HT1080 (cell line): ENCODE measurements at places on chromosomes 6 and 20.
A peak's percentile ranks its signal among the peaks of the same experiment; 100 is the strongest.

DNA sequence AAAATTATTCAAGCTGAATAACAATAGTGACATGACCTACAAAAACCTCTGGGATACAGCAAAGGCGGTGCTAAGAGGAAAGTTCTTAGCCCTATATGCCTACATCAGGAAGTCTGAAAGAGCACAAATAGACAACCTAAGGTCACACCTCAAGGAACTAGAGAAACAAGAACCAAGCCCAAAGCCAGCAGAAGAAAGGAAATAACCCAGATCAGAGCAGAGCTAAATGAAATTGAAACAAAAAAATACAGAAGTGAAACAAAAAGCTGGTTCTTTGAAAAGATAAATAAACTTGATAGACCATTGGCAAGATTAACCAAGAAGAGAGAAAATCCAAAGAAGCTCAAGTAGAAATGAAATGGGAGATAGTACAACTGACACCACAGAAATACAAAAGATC, 47.6 kb upstream of the NOTCH4 start:
- DNase-seq: no peak

- peak; percentile 57 for DNase-seq
These were observed 125.8 kb downstream of the MCHR2 start for GRCh38 chr6:99868074-99868702.

- DNase-seq: no peak
These were observed 257.3 kb downstream of the ATXN1 start for GRCh38 chr6:16503970-16504415.

DNA sequence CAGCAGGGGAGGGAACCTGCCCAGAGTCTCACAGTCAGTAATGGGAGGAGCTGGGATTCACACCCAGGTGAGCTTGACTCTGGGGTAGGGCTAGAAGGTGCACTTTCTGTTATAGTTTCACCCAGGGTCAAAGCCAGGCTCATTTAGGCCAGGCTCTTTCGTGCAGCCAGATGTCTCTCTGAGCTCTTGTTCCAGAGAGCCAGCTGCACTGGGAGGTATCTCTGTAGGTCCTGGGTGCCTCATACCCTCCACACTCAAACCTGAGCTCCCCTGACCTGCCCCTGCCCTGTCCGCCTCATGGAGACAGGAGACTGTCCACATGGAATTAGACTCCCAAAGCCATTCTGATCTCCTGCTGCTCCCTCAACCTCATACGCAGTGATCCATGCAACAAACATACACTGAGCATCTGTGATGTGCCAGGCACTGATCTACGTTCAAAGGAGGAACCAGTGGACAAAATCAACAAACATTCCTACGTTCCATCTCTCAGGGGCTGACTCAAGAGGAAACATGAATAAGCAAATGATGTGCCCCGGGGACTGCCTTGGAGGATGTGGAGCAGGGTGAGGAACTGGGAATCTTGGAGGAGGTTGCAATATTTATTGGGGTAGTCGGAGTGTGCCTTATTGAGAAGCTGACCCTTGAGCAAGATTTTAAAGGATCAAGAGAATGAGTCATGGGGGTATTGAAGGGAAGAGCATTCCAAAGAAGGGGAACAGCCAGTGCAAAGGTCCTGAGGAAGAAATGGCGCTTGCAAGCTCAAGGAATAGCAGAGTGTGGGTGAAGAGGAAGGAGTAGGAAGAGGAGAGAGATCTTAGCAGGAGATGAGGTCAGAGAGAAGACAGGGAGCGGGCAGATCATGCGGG, 71.3 kb upstream of the TOX2 start:
- peak; percentile 94 for DNase-seq

GRCh38 chr6:26545627-26546026, 7.5 kb downstream of the HMGN4 start:
- no peak for DNase-seq
